Immature natural killer cell (primary cell): ENCODE measurements at places on chromosomes 3 and 15.

DNA sequence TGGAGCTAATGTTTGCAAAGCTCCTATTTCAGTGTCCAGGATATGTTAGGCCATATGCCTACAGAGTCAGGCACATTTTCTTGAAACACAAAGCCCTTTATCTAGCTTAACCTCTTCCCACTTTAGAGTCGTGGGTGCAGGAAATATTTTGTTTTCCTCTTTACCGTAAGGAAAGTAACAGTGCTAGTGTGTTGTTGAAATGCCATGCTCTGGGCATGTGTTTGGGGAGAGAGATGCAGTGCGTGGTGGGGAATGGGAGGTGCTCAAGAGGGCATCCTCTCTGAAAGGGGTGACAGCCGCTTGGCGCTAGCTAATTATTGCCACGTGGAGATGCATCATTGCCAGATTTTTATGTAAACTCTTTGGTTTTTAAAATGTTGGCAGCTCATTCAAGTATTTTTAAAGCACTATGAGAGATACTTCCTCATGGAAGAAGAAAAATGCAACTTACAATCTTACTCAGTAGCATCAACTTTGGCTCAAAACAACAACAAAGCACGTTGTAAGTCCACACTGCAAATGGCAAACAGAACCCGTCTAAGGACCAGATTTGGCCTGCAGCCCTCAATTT is 152.6 kb downstream of the LPP start:
- DNase-seq, result no peak

- no peak for DNase-seq
Observed at GRCh38 chr15:77874063-77874462, 203.4 kb downstream of the TBC1D2B start.

GRCh38 chr3:21893242-21893641 is 142.2 kb upstream of the ZNF385D start:
- DNase-seq, result no peak

DNA sequence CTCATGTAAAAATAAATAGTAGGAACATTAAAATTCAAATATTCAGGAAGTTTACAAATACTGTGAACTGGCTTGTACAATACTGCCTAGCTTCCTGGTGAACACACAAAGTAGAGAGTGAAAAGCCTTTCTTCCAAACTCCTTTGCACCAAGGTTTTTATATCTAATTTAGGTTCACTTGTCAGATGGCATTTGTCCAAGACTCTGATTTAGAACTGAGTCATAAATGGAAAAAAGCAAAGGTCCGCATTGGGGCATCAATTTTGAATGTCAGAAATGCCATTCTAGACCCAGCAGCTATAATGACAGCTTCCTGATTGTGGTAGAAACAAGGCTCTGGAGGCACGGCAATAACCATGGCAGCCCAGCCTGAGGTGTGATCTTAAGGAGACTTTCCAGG is 160.7 kb downstream of the PDE8A start:
- no peak for DNase-seq

DNA sequence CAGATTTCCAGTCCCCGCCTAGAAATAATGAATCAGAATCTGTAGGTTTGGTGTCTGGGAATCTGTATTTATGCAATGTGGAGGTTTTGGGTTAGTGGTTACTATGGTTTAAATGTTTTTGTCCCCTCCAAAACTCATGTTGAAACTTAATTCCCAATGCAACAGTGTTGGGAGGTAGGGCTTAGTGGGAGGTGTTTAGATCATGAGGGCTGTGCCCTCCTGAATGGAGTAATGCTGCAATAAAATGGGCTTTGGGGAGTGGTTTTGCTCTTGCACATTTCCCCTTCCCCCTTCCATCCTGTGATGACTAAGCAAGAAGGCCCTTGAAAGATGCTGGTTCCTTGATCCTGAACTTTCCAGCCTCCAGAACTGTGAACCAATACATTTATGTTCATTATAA is 9.2 kb upstream of the RFC4 start:
- DNase-seq, result no peak

DNA sequence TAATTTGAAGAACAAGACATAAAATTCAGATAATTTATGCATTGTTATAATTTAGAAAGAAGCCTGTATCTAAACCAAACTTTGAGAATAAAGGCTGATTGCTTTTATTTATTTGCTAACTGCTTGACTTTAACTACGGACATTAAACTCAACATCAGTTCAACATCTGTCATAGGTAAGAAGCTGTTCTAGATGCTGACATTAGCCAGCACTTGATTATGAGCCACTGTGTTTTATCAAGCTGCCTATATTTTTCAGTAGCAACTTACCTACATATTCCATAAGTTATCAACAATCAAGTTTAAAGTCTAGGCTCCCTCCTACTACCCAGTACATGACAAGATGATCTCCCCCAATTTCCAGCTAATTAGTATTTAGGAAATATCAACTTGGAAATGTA is 42.1 kb downstream of the USF3 start:
- no peak for DNase-seq

DNA sequence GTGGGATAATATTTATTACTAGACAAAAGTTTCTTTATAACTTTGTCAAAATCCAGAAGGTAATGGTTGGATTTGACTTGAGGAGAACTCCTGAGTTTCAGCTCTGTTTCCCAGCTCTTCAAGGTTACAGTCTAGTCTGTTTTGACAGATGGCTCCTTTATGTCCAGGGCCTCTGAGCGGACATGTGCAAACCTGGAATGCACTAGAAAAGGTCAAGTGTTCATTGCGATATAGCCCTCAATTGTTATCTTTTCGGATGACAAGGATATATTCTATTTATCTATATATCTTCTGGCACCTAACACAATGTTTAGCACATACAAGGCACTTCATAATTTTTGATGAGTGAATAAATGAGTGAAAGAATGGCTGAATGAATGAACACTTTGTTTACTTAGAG is 513.2 kb upstream of the GOLIM4 start:
- no peak for DNase-seq

- no peak for DNase-seq
Observed at GRCh38 chr3:145294572-145294971, 866.4 kb downstream of the PLOD2 start.

DNA sequence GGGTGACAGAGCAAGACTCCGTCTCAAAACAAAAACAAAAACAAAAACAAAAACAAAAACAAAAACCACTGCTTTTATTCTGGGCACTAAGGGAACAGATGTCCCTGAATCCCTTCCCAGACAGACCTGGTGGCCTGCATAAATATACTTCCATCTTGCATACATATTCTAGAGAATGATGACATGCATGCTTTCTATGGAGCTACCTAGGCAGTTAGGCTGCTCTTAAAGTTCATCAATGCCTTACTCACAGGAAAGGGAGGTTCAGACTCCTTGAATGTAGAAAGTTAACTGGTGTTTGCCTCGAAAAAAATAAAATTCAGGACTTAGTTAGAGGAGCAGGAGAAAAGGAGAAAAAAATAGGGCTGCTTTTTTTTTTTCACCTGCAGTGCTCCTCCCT is 72.6 kb downstream of the C3orf38 start:
- DNase-seq, result no peak

GRCh38 chr15:29795610-29796009 is 26.7 kb downstream of the TJP1 start:
- no peak for DNase-seq

DNA sequence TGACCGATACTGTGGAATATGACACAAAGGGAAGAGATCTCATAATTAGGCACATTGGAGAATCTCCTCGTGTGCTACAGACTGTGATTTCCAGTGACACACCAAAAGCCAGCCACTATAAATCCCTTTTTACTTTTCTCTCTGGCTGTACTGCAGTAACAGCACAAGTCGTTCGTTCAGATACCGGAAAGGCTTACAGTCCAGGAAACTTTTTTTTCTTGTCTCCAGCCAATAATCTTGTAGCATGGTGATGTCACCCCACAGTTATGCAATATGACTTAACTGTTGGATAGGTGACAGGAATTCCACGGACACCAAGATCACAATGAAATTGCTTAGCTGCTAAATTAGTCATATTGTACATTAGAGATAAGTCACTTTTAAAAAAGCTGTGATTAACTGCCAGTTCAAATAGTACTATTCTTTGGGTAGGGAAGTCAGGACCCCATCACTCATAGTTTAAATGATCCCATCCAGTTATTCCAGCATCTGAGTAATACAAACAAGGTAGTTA is 36.3 kb upstream of the TSC22D2 start:
- no peak for DNase-seq

GRCh38 chr3:74920721-74921350 is 306.4 kb upstream of the CNTN3 start:
- DNase-seq, result no peak
